ENCODE measurements at places on chromosomes 11 and 22.

GRCh38 chr11:2901196-2901796, 15.7 kb upstream of the CDKN1C start:
- DNase-seq: no peak

GRCh38 chr11:134949121-134950090, 537.4 kb upstream of the B3GAT1 start:
- peak; percentile 62 for DNase-seq

- DNase-seq: no peak
Measured at GRCh38 chr11:35040221-35040942, 98.6 kb upstream of the CD44 start.

DNA sequence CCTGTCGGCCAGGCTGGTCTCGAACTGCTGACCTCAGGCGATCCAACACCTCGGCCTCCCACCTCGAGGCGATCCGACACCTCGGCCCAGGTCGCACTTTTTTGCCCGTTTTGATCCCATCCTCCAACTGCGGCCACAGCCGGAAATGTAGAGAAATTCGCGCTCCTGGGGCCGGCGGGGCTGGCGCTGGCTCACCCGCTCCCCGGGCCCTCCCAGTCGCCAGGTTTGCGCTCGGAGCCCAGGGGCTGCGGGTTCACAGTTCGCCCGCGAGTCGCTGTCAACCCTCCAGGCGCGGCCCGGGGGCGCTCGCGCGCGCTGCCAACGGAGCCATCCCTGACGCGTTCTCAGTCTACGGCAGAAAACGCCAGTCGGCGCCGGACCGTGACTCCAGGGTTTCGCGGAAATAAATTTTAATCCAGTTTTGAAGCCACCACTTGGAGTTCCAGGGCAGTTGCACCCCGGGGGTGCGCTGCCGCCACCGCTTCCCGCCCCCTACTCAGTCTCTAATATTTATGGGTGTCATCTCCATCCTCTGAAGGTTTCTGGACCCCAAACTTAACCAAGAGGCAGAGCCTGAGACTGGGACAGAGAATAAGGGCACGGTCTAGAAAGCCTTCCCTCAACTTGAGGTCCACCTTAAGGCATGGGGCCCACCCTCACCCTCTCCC, 1.5 kb upstream of the KLHDC7B start:
- peak; percentile 76 for DNase-seq

- no peak for DNase-seq
Measured at GRCh38 chr11:134041349-134041748, 27.5 kb upstream of the JAM3 start.

DNA sequence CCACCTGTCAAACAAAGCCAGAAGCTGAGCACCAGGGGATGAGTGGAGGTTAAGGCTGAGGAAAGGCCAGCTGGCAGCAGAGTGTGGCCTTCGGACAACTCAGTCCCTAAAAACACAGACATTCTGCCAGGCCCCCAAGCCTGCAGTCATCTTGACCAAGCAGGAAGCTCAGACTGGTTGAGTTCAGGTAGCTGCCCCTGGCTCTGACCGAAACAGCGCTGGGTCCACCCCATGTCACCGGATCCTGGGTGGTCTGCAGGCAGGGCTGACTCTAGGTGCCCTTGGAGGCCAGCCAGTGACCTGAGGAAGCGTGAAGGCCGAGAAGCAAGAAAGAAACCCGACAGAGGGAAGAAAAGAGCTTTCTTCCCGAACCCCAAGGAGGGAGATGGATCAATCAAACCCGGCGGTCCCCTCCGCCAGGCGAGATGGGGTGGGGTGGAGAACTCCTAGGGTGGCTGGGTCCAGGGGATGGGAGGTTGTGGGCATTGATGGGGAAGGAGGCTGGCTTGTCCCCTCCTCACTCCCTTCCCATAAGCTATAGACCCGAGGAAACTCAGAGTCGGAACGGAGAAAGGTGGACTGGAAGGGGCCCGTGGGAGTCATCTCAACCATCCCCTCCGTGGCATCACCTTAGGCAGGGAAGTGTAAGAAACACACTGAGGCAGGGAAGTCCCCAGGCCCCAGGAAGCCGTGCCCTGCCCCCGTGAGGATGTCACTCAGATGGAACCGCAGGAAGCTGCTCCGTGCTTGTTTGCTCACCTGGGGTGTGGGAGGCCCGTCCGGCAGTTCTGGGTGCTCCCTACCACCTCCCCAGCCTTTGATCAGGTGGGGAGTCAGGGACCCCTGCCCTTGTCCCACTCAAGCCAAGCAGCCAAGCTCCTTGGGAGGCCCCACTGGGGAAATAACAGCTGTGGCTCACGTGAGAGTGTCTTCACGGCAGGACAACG, 11.7 kb downstream of the CXCR5 start:
- DNase-seq: peak; percentile 56
